ENCODE measurements at places on chromosomes 16 and 17.

GRCh38 chr16:86410081-86410480 lies 100.2 kb upstream of the FOXF1 start:
- DNase-seq, result no peak

DNA sequence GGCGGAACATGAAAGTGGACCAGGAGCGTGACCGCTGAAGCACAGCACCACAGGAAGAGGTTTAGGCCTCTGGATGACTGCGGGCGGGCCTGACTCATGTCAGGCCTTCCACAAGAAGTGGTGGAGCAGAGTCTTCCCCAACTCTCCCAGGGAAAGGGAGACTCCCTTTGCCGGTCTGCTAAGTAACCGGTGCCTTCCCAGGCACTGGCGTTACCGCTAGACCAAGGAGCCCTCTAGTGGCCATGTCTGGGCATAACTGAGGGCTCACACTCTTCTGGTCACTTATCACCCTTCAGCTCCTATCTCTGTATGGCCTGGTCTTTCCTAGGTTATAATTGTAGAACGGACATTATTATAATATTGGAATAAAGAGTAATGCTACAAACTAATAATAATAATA lies 1931.9 kb downstream of the TP53TG3F start:
- DNase-seq, result peak; percentile 34

- DNase-seq, result no peak
Measured at GRCh38 chr17:58873926-58874325, 118.3 kb downstream of the PPM1E start.

GRCh38 chr16:23900480-23901177 lies 64.8 kb downstream of the PRKCB start:
- no peak for DNase-seq

- DNase-seq, result no peak
Measured at GRCh38 chr17:44865931-44866330, 18.2 kb downstream of the HIGD1B start.

DNA sequence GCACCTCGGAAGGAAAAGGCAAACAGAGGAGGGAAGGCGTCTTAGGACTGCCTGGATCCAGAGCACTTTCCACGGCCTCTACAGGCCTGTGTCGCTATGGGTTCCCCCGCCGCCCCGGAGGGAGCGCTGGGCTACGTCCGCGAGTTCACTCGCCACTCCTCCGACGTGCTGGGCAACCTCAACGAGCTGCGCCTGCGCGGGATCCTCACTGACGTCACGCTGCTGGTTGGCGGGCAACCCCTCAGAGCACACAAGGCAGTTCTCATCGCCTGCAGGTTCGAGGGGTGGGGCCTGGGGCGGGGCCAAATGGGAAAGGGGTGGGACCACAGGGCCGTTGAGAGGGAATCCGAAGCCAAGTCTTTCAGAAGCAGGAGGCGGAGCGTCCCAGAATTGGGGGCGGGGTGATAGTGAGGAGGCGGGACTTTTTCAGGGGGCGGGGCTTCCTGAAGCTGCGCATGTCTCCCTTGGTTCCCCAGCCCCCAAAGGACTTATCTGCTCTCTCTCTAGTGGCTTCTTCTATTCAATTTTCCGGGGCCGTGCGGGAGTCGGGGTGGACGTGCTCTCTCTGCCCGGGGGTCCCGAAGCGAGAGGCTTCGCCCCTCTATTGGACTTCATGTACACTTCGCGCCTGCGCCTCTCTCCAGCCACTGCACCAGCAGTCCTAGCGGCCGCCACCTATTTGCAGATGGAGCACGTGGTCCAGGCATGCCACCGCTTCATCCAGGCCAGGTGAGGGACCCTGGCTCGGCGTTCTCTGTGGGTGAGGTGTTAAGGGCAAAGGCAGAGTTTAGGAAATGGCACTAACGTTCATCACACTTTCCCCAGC lies 939 bp downstream of the BCL6B start:
- DNase-seq, result peak; percentile 93

GRCh38 chr16:58018803-58019202 lies 6.8 kb upstream of the MMP15 start:
- no peak for DNase-seq

DNA sequence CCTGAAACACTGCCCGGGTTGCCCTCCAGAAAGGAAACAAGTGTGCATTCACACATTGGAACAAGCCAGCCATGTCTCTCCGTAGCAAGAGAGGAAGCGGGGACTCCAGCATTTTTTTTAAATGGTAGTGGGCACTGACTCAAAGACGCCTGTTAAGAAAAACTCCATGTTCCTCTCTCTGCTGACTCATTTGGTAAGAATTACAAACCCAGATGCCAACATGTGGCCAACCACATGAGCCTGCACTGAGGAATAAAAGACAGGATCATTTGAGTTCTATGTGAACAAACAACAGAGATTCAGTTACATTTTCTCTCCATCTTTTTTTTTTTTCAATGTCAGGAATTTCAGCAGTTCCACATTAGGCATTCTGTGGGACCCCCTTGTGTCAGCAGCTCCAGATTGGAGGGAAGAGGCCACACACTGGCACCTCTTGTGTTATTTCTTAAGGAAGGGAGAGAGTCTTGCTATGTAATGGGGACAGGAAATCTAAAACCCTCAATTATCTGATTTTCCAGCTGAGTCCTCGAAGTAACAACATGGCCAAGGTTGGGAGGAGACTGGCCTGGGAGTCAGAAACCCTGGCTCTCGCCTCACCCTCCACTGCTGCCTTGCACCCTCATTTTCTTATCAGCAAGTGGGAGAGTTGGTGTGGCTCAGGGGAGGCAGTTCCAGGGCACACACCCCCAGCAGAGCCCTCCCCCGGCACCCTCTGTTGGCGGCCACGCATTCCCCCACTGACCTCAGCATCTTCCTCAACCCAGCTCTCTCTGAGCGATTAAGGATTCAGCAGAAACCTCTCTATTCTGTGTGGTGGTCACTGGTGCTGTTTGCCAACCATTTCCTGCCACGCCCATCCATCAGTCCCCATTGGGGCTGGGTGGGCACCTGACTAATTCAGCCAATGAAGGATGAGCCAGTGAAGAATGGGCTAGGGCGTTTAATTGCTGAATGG lies 173.0 kb downstream of the FOXL1 start:
- no peak for DNase-seq

- peak; percentile 77 for DNase-seq
Measured at GRCh38 chr17:31391496-31391949, at the start of gene RAB11FIP4. Gene RAB11FIP4, plus strand, starts transcription at chr17:31391675. Its CDS starts 178 bp downstream, at chr17:31391853.

GRCh38 chr16:9481747-9482730 lies 390.6 kb downstream of the HAPSTR1 start:
- DNase-seq, result no peak

- no peak for DNase-seq
Measured at GRCh38 chr16:31486045-31486444, 3.1 kb downstream of the SLC5A2 start.

DNA sequence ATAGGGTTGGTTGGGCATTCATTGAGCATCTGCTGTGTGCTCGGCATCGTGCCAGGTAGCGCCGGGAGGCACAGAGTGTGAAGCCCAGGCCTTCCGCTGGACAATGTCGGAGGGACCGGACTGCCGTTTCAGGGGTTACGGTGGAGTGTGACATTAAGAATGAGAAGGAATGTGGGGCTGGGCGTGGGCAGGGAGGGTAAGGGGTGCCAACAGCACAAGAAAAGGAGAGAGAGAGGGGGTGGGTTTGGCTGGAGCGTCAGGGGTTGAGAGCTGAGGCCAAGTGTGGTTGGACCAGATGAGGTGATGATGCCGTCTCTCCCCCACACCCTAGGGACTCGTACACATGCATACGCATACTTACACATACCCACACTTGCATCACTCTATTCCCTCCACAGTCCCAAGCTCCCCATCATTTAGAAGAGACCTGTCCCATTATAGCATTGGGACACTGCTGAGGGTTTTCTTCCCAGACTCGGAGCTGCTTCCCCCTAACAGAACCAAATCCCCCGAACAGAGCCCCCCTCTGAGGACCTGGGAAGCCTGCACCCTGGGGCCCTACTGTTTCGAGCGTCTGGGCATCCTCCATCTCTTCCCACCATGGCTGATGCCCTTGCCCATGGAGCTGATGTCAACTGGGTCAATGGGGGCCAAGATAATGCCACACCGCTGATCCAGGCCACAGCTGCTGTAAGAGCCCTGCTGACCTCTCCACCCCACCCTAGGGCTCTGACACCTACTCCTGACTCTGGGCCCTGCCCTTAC lies 3.3 kb upstream of the KCTD11 start:
- DNase-seq, result peak; percentile 90

GRCh38 chr16:80040814-80041213 lies 440.3 kb upstream of the MAF start:
- peak; percentile 43 for DNase-seq

GRCh38 chr17:57544401-57544800 lies 200.7 kb downstream of the CCDC182 start:
- no peak for DNase-seq

DNA sequence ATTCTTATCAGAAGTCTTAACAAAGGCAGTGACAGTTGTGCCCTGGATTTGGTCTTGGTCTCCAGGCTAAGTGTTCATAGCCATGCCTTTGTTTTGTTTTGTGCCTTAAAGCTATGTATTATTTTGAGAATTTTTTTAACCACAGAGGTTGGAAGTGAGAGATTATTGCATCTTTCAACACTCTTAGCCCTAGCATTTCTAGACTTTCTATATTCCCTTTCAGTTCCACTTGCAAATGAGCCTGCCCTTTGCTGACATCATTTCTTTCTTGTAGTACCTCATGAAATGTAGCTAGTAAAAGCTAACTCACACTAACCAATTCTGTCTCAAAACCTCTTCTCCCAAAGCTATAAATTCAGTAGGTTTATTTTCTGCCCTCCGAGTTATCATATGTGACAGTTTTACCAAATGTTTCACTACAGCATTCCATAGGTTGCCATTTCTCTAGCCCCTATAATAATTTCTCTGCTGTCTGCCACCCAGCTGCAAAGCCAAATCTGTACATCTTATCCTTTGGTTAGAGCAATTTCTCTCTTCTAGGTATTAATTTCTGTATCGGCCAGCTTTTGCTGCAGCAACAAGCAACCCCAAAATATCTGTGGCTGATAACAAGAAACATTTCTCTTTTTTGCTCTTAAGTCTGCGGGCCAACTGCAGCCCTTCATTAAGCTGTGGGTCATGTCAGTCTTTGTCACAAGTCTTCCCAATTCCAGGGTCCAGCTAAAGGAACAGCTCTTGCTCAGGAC lies 14.2 kb upstream of the CCL1 start:
- no peak for DNase-seq

GRCh38 chr16:35449663-35450062 lies 1990.3 kb downstream of the TP53TG3F start:
- no peak for DNase-seq

DNA sequence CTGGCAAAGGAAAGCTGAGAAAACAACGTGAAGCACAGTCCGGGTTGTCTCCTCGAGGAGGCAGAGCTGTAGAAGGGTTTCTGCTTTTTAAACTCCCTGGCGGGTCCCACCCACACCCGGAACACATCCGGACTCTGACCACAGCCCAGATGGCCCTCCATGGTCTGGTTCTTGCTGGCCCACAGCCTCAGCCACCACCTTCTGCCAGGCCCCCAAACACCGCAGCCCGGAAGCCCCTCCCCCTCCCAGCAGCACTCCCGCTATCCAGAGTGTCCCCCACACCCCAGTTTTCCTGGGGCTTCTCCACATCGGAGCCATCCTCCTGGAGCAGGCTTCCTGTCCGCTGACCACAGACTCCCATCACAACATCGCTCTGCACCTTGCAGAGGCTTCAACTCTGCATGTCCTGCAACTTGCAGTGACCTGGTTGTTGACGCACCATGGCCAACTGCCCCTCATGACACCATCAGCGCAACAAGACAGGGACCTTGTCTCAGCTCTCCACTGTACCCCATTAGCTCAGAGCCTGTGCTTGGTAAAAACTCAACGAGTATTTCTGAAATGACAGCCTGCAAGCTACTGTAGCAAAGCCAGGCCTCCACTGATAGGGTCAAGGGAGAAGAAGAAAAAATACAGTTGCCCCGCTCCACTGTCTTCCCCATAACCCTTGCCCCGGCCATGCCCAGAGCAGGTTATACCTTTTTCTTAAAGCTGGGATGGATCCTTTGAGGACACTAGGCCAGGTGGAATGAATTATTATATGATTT lies 129.8 kb downstream of the C16orf78 start:
- no peak for DNase-seq

- DNase-seq, result peak; percentile 97
Measured at GRCh38 chr17:3892095-3892998, 506 bp downstream of the CAMKK1 start.

DNA sequence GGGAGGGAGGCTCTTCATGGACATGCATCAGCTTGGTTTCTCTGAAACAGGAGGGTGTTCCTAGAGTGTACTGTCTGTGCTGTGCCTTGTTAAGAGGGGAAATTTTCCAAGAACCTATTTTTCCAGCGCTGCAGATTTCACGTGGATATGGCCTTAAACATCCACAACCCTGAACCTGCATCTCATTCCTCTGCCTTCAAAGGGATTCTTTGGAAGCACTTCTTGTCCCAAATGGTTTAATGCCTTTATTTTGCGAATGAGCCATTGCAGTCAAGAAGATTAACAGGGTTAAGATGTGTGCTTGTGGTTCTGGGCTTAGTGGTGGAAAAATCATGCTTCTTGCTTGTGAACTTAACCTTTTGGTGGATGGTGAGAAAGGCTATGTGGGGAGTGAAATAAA lies 161.2 kb downstream of the XYLT1 start:
- DNase-seq, result no peak

- no peak for DNase-seq
Measured at GRCh38 chr17:5883775-5884665, 186.2 kb upstream of the WSCD1 start.

GRCh38 chr16:73220836-73221235 lies 172.9 kb upstream of the ZFHX3 start:
- no peak for DNase-seq

GRCh38 chr17:32910769-32911168 lies 17.2 kb upstream of the TMEM98 start:
- no peak for DNase-seq

DNA sequence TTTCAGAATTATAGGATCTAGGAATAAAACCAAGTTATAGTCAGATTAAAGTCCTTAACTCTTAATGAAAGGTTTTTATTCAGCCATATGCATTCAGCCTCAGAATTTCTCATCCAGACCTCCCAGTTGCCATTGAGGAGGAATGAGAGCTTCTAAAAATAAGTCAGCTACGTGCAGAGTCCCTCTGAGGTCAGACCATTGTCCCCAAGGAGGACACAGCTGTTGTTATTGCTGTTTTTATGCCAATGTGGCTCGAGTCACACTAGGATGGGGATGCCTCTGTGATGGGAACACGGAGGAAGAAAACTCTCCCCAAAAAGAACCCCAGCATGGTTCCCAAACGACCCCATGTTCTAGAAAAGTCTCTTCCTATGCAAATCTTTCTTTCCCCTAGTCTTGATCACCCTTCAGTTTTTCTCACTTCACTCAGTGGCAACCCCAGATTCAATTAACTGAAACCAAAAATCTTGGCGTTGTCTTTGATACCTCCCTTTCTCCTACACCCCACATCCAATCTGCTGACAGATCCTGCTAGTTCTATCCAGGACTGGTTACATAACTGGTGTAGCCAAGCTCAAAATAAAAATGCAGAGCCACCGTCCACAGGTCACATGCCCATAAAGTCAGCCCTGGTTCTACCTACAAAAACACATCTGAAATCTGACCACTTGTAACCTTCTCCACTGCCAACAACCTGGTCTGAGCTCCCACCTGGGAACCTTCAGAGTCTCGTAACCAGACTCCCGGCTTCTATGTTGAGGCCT lies 138.2 kb upstream of the ERCC4 start:
- no peak for DNase-seq
